Bladder microvascular endothelial cell (primary cell): ENCODE measurements at places on chromosomes 2 and 18. TPM values are rescaled to one million over a fixed set of nuclear protein-coding genes. Genes with fewer than 3 reads are reported as not detected.

The PROKR1 gene
- total RNA-seq, result not detected in 2 replicates

The ITPRIPL1 gene
- 4.7 and 11.0 TPM in 2 replicates for total RNA-seq

The PLB1 gene
- total RNA-seq, result under 0.01 and 0.44 TPM in 2 replicates

The POTEC gene
- not detected in 2 replicates for total RNA-seq

The DCDC2C gene
- total RNA-seq, result 0.19 TPM in 1 of 2 replicates, not detected in the other

The FHOD3 gene
- total RNA-seq, result 0.06 and 0.16 TPM in 2 replicates

The TNP1 gene
- not detected in 2 replicates for total RNA-seq

The C2orf80 gene
- total RNA-seq, result not detected in 2 replicates

The SLC4A5 gene
- 0.38 TPM in 1 of 2 replicates, not detected in the other for total RNA-seq

The REG3A gene
- not detected in 2 replicates for total RNA-seq

The WIPF1 gene
- 7.3 and 18.4 TPM in 2 replicates for total RNA-seq

The SERPINB11 gene
- not detected in 2 replicates for total RNA-seq

The FOXD4L1 gene
- total RNA-seq, result under 0.01 and 0.06 TPM in 2 replicates

The DPP4 gene
- total RNA-seq, result 16.4 and 26.9 TPM in 2 replicates

The RRM2 gene
- 38.2 and 38.6 TPM in 2 replicates for total RNA-seq

The TMEM247 gene
- total RNA-seq, result not detected in 2 replicates

The CIAO1 gene
- 54.2 and 92.6 TPM in 2 replicates for total RNA-seq

The CAD gene
- total RNA-seq, result 27.0 and 81.6 TPM in 2 replicates

The FBXO41 gene
- total RNA-seq, result 0.16 and 0.19 TPM in 2 replicates

The CYTIP gene
- total RNA-seq, result not detected in 2 replicates

The CPLX4 gene
- total RNA-seq, result not detected in 2 replicates

The LOXHD1 gene
- 0.06 and 0.16 TPM in 2 replicates for total RNA-seq

The TTC39C gene
- total RNA-seq, result 1.1 and 2.1 TPM in 2 replicates

The HAAO gene
- 0.16 TPM in 1 of 2 replicates, not detected in the other for total RNA-seq

The SRBD1 gene
- total RNA-seq, result 9.4 and 21.9 TPM in 2 replicates

The CCT7 gene
- 323 and 385 TPM in 2 replicates for total RNA-seq

The SS18 gene
- 66.2 and 112 TPM in 2 replicates for total RNA-seq

The THSD7B gene
- total RNA-seq, result not detected in 2 replicates

The RGPD4 gene
- not detected in 2 replicates for total RNA-seq

The ADD2 gene
- total RNA-seq, result 4.0 and 4.7 TPM in 2 replicates

The MFSD2B gene
- total RNA-seq, result 0.25 TPM in 1 of 2 replicates, not detected in the other

The ASXL2 gene
- total RNA-seq, result 3.4 and 15.5 TPM in 2 replicates

The SPHKAP gene
- total RNA-seq, result not detected in 2 replicates

The UGT1A5 gene
- total RNA-seq, result not detected in 2 replicates

The SLC4A1AP gene
- total RNA-seq, result 19.9 and 25.7 TPM in 2 replicates

The POTEE gene
- total RNA-seq, result 0.16 and 0.63 TPM in 2 replicates

The KDSR gene
- 9.6 and 39.6 TPM in 2 replicates for total RNA-seq

The HEATR5B gene
- 18.6 and 37.9 TPM in 2 replicates for total RNA-seq

The MRPS5 gene
- 48.9 and 63.8 TPM in 2 replicates for total RNA-seq

The IL1F10 gene
- total RNA-seq, result not detected in 2 replicates

The VAMP5 gene
- total RNA-seq, result 85.5 and 129 TPM in 2 replicates

The LHCGR gene
- total RNA-seq, result not detected in 2 replicates

The PID1 gene
- 0.16 and 0.76 TPM in 2 replicates for total RNA-seq

The TLX2 gene
- not detected in 2 replicates for total RNA-seq

The ST8SIA3 gene
- not detected in 2 replicates for total RNA-seq

The TNFRSF11A gene
- 4.4 and 21.5 TPM in 2 replicates for total RNA-seq

The SLC16A14 gene
- 0.06 and 0.32 TPM in 2 replicates for total RNA-seq

The NEU2 gene
- total RNA-seq, result not detected in 2 replicates

The PGAP1 gene
- 1.6 and 11.1 TPM in 2 replicates for total RNA-seq

The PDCD1 gene
- not detected in 2 replicates for total RNA-seq

The GALM gene
- 5.0 and 8.4 TPM in 2 replicates for total RNA-seq

The CCDC148 gene
- total RNA-seq, result 0.44 and 0.65 TPM in 2 replicates

The KCNIP3 gene
- under 0.01 and 0.06 TPM in 2 replicates for total RNA-seq

The CHRNG gene
- not detected in 2 replicates for total RNA-seq

The PIEZO2 gene
- total RNA-seq, result 0.49 and 270 TPM in 2 replicates

The ACMSD gene
- total RNA-seq, result not detected in 2 replicates
